ENCODE measurements at places on chromosomes 5 and 9.

DNA sequence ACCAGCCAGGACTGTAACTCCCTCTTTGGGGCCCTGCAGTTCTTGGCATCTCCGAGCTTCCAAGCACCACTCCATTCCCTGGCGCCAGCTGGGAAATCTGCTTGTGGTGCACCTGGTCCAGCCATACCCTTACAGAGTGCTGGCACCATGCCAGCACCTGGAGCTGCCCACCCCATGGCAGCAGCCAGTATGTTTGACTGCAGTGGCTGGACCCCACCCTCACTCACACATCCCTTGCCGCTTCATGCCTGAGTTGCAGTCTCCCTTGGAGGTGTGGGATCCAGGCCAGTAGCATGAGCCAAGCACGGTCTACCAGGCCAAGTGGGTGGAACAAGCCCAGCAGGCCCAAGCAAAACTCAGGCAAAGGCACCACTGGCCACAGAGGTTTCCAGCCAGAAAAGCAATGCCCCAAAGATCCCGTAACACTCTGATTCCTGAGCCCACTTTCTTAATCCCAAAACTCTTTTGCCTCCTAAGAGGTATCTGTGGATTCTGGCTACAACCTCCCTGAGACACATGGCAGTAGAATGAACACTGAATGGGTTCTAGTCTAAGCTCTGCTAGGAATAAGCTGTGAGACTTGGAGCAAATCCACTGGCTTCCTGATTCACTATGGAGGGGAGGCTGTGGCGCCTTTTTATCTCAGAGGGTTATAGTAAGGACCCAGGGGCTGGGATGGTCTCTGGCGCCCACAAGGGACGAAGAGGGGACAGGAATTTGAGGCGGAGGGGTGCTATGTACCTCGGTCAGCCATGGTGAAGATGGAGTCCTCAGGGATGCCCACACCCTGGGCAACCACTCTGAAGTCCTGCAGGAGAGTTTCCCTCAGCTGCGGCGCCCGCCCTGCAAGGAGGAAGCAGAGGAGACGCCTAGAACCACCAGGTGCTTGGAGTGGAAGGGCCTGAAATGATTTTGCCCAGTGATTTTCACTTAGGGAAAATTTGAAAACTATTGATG is 5.6 kb downstream of the AMBP start:
- DNase-seq = no peak

DNA sequence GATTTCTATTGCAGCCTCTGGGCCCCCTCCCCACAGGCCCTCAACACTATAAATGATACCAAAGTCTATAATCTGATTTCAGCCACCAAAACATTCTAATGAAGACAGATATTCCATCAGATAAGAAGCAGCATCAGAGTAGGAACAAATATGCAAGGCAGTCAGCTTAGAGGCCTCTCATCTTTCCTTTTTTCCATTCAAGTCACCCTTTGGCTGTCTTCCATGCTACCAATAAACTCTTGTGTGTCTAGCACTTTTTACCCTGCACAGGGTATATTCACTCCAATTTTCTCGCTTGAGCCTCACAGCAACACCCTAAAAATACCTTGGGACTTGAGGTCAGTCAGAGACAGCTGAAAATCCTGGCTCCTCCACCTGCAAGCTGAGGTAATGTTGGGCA is 193.7 kb downstream of the BRINP1 start:
- no peak for DNase-seq

DNA sequence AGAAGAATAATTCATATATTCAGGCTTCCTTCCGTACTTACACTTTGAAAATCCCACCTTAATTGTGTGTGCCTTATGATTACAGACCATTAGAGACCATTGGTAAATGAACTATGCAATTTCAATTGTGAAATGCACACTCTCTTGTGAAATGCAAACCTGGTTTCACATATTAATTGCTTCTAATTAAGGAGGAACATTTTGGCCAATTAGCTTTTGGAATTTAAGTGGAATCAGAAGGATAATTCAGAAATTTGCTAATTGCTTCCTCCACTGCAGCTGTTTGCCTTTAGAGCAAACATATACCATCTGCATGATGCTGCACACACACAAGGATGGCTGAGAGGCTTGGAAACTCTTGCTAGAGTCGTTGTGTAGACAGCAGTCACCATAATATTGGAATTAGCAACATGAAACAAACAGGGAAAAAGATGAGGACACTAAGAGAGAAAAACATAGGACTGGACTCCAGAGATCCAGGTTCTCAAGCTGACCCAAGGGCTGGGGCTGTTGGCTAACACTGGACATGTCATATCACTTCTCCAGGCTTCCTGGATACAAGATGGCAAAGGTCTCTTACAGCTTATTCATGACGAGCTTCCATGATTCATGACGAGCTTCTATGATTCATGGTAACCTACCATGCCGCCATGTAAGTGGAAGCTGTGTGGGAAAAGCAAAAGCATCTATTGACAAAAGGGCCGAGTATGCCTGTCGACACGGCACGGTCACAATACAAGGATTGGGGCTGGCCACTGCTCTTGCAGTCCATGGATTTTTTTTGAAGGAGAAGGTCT is 78.0 kb downstream of the PTCH1 start:
- DNase-seq = no peak

DNA sequence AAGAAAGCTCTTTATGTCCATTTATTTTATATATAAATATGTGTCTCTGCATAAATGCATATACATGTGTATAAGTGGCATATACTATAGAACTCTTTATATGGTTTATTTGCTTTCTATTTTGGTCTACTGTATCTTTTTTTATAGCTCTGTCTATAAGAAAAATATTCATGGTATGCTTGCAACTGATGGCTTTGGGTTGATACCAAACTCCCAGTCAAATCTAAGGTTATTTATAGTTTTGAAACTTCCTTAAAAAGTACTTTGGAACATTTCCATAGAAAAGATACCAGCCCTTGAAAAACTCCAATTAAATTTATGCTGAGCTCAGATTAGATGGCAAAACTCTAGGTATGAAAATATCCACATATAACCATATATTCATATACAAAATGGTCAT is 120.0 kb upstream of the KLF9 start:
- no peak for DNase-seq

DNA sequence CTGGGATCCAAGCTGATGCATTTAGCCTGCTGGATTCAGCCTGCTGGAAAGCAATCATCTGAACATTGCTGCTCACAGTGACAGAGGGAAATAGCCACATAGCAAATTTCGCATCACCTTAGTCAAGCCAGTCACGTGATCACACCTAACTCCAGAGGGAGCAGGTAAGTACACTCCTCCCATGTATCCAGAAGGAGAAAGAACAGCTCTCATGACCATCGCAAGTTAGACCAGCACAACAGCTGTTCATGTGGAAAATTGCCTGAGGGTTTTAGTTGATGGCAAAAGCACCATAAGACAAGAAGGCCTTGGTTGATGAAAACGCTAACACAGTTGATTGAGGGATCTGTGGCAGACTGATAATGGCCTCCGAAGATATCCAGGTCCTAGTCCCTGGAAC is 34.2 kb upstream of the MYO10 start:
- DNase-seq = no peak

- DNase-seq = no peak
Measured at GRCh38 chr5:93076566-93076965, 504.5 kb downstream of the NR2F1-AS1 start.

DNA sequence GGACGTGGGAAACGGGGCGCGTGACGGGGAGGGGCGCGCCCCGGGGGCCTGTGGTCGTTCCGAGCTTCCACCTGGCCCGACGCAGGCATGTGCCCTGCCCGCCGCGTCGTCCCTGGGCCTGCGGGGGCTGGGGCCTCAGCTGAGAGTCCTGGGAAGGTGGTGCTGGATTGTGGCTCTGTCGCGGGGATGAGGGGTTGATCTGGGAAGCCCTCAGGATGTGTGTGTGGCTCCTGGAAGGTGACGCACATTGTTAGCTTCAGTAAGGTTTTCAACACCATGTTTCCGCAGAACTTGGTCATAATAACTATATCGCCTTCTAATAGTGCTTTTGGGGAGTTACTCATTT is 589.1 kb downstream of the MTRR start:
- DNase-seq = no peak

GRCh38 chr5:171593976-171594375 is 174.5 kb downstream of the FGF18 start:
- DNase-seq = no peak

DNA sequence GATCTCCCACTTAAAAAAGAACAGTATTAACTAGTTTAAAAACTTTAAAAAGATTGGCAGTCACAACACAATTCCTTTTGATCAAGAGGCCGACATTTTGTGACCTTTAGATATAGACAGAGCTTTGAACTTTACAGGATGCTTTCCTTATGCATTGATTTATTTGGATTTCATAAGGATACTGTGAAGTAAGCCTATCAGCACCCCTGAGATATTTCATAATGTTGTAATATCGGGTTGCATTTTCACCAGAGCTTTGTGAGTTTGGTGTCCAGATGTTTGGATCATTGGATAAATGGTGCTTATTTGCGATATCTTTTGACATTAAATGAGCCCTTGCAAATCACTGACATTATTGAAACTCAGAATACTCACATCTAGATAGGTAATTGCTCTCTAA is 7.7 kb downstream of the PALM2AKAP2 start:
- no peak for DNase-seq

- no peak for DNase-seq
Measured at GRCh38 chr5:91255396-91256141, 127.5 kb downstream of the ARRDC3 start.

- DNase-seq = no peak
Measured at GRCh38 chr9:114413861-114414301, 26.1 kb upstream of the AKNA start.

DNA sequence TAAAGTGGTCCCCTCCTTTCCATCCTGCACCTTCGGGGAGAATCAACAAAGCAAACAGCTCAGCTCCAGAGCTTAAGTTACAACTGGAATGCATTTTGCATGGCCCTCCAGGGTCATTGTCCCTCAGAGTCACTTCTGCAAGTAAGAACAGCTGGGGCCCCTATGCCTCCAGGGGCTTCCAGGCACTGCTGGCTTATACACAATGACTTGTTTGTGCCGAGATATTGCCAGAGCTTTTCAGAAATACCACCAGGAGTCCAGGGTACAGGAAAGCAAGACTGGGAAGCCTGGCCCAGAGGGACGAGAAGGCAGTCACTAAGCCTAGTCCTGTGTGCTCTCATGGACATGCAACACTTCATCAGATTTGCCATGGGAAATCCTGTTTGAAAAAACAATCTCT is 11.3 kb downstream of the FRMD3 start:
- DNase-seq = no peak

GRCh38 chr9:93379051-93379450 is 72.4 kb upstream of the FAM120A start:
- DNase-seq = no peak

DNA sequence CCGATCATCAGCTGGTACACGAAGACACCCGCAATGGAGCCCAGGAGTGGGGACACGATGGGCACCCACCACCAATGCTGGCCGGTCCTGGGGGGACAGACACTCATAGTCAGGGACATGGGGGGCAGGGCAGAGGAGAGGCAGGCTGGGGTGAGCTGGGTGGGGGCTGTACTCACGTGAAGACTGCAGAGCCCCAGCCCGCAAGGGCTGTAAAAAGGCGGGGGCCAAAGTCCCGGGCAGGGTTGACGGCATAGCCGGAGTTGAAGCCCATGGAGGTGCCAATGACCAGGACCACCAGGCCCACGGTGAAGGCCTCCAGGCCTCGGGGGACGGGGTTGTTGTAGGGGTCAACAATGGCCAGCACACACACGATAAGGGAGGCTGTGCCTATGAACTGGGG is 5.3 kb downstream of the AQP3 start:
- DNase-seq = no peak

DNA sequence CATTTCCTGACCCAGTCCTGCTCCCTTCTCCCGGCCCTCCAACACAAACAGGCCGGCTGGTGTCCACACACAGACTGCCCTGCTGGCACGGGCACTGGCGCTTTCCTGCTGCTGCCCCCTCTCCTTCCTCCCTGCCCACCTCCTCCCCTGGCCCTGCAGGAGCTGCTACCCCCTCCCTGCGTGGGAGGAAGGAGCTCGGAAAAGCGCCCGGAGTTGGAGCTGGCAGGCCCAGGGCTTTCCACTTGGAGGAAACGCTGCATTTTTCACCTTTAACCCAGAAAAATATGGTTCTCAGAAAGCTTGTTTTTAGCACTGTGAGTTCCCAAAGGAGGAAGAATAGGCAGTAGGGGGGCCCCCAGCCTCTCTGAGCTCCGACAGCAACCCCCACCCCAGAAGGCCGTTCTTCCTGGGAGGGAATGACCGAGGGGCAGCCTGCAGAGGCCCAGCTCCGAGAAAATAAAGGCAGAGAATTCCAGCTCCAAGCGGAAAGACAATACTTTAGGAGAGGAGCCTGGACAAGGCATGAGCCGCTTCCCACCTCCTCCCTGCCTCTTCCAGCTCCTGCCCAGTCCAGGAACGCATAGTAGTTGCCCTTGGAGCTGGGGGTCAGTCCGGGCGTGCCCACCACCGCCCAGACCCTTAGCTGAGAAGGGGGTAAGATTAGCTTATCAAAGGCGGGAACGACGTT is 88.9 kb downstream of the LIFR start:
- DNase-seq = no peak

DNA sequence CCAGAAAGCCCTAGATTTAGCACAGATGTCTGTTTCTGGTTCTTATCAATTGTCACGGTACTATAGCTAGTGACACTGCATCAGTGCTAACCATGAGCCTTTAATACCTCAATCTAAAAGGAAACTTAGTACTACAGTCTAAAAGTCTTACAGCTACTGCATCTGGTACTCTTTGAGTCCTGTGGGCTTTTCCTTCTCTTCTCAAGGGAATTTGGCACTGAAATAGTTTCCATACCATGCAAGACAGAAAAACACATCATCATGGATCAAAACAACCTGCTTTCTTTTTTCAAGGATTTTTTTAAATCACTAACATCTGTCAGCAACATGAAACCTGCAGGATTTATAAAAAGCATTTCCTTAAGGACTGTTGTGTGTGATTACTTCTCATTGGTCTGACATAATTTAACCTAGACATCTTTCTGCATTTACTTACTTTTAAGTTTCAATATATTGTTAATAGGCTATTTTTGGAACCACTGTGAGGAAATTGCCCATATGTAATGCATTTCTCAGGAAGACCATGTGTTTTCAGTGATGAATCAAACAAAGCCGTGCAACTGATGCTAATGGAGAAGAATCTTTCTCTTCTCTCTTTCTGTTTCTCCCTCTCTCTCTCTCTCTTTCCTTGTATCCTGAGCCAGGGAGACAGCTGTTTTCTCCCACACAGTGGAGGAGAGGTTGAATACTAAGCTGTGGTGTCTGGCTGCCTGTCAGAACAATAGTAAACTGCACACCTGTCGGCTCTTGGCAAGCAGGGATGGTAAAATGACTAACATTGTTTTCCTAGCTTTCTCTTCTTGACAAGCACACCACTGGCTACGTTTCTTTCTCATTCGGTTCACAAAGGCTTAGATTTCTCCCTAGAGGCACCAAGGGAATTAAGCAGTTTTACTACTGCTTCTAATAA is 273.4 kb downstream of the CSNK1G3 start:
- DNase-seq = no peak

DNA sequence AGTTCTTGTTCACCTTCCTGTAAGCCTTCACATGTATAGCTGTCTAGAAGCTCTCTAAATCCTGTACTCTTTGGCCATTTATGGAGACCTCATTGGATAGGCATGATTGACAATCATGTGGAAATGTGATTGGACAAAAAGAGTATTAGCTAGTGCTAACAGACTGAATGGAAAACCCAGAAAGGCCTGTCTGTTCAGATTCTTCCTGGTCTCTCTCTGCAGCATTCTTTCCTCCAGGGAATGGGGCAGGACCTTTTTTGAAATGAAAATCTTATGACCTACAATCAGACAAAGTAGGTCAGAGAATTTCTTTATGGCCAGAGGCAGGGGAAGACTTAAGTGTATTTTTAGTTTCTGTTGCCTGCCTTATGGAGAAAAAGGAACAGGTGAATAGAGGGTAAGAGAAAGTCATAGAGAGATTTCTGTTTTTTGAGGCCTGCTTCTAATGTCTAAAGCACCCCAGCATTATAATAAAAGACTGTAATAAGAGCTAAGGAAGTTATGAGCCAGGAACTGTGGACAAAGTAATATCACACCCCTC is 152.4 kb upstream of the CCDC152 start:
- DNase-seq = no peak
